ENCODE measurements at places on chromosomes 5 and 9.

GRCh38 chr9:114503522-114504340, 1.5 kb downstream of the WHRN start:
- peak overlapping the region; percentile 47 for H3K4me3 ChIP-seq
- H3K27me3 ChIP-seq = peaks cover 54% of the 10 kb centered on the region
- H3K4me1 ChIP-seq = peaks cover 14% of the 10 kb centered on the region
- H3K27ac ChIP-seq = no peak overlapping the region
- no peaks in the 10 kb centered on the region for H3K36me3 ChIP-seq
- no peak for DNase-seq

GRCh38 chr9:89426384-89426961, 71.4 kb downstream of the SEMA4D start:
- H3K4me3 ChIP-seq = peak overlapping the region; percentile 60
- no peaks in the 10 kb centered on the region for H3K27me3 ChIP-seq
- peaks cover 73% of the 10 kb centered on the region for H3K36me3 ChIP-seq
- DNase-seq = no peak
- H3K4me1 ChIP-seq = peaks cover 87% of the 10 kb centered on the region
- peak overlapping the region; percentile 90 for H3K27ac ChIP-seq

- H3K27me3 ChIP-seq = no peaks in the 10 kb centered on the region
- H3K4me3 ChIP-seq = no peak overlapping the region
- no peak for DNase-seq
- H3K36me3 ChIP-seq = peaks cover 48% of the 10 kb centered on the region
Observed at GRCh38 chr5:111389390-111390082, 122.8 kb downstream of the STARD4 start.

DNA sequence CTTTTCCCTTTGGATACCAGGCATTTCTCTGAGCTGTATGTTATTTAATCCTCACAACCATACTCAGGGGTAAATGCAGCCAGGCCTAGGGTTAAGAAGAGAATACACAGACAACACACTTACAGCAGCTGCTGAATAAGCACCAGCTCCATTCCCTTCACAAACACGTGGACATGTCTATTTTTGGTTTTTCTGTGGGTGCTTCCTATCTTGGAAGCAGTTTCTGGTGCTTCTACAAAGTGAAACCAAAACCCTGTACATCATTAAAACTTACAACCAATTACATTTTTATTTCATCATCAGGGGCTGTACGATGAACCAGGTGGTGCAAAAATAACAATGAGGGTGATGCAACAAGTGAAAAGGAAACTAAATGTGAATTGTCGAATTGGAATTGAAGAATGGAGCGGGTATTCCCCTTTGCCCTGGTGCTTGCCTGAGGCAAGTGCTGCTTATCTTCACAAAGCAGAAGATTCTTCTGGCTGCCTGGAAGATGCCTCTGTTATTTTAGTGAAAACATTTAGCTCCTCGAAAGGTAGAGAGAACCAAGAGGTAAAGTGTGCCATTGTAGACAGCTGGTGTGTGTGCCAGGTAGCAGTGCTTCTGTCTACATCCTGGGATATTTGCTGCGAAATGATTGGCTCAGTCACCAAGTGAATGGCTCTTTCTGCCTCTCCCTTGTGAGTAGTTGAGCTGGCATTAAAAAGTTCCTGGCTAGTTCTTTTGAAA, 18.6 kb upstream of the IFNB1 start:
- peaks cover 33% of the 10 kb centered on the region for H3K4me1 ChIP-seq
- no peaks in the 10 kb centered on the region for H3K36me3 ChIP-seq
- DNase-seq = peak; percentile 34
- peak overlapping the region; percentile 8 for H3K27ac ChIP-seq
- no peaks in the 10 kb centered on the region for H3K27me3 ChIP-seq
- H3K4me3 ChIP-seq = peak overlapping the region; percentile 51

- no peak overlapping the region for H3K4me3 ChIP-seq
Observed at GRCh38 chr5:177366528-177367322, 9.0 kb downstream of the RGS14 start.

GRCh38 chr9:37029304-37029775, 4.7 kb downstream of the PAX5 start:
- peaks cover 17% of the 10 kb centered on the region for H3K4me1 ChIP-seq
- no peaks in the 10 kb centered on the region for H3K36me3 ChIP-seq
- no peak for DNase-seq
- H3K27me3 ChIP-seq = peaks cover 81% of the 10 kb centered on the region
- H3K27ac ChIP-seq = no peak overlapping the region

DNA sequence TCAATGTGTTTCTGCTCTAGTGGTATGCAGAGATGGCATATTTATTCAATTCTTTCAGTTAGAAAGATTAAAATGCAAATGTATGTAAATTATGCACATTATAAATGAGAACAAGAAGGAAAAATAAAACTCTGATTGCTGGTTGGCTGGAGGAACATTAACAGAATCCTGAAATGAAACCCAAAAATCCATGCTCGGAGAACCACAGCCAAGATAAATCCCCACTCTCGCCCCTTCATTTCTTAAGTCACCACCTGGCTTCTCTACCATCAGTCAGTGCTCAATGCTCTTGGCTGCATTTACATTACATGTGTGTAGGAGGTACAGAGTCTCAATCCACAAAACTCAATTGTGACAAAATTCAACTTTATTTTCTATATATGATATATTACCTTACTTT, 184.9 kb downstream of the TRIM36 start:
- H3K27me3 ChIP-seq = no peaks in the 10 kb centered on the region
- H3K27ac ChIP-seq = no peak overlapping the region
- no peak for DNase-seq
- H3K4me1 ChIP-seq = no peaks in the 10 kb centered on the region

DNA sequence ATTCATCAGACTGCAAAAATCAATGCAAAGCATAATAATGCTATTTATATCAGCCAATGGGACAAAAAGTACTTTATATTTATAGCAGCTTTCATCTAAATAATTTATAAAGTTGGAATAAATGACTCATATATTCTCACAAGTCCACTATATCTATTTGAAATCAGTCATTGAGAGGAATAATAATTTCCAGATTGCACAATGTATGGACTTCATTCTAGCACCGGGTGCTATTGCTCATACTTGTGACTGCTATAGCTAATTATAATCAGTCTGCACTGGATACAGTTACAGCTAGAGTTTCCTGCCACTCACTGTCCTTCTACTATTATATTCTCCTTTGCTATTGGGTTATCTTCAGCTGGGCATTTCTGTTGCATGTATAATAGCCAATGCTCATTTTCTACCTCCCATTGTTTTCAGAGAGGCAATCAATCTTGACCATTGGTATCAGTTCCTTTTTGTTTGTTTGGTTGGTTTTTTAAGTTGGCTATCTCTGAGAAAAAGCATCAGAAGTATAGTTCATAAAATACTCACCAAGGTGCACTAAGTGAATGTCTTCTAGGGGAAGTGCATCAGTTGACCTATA, 1.9 kb downstream of the CDH18 start:
- H3K27me3 ChIP-seq = no peaks in the 10 kb centered on the region
- H3K4me3 ChIP-seq = no peak overlapping the region
- H3K36me3 ChIP-seq = no peaks in the 10 kb centered on the region
- DNase-seq = no peak
- no peaks in the 10 kb centered on the region for H3K4me1 ChIP-seq
- no peak overlapping the region for H3K27ac ChIP-seq

Data from activated T-helper 2 cell treated with anti-CD3 and anti-CD28 coated beads, Interferon-gamma antibody, Interleukin-2, Interleukin-4, amounts not matched to agents 10 μg/mL and 5 μg/mL and 100 μg/mL, durations not matched to agents 14 hours and 24 hours and 36 hours (primary cell).